ENCODE measurements at places on chromosomes 2 and 18. TPM values are rescaled to one million over a fixed set of nuclear protein-coding genes. Genes with fewer than 3 reads are reported as not detected.

The STAT1 gene
- total RNA-seq, result 76.5 TPM

The REG3G gene
- not detected for total RNA-seq

The ST8SIA3 gene
- total RNA-seq, result not detected

The TUBB8B gene
- 0.77 TPM for total RNA-seq

The EEF1B2 gene
- 565 TPM for total RNA-seq

The BMP10 gene
- not detected for total RNA-seq

The CGREF1 gene
- 9.4 TPM for total RNA-seq

The C2orf15 gene
- 0.56 TPM for total RNA-seq

The UXS1 gene
- total RNA-seq, result 50.9 TPM

The ZNF24 gene
- 63.3 TPM for total RNA-seq

The PLEKHH2 gene
- total RNA-seq, result 2.2 TPM

The COL4A3 gene
- total RNA-seq, result not detected

Measured in A673 (cell line).